GM12892 (cell line): ENCODE measurements at places on chromosomes 16 and 17.

GRCh38 chr17:41617698-41618097, 5.1 kb upstream of the KRT16 start:
- DNase-seq, result no peak

DNA sequence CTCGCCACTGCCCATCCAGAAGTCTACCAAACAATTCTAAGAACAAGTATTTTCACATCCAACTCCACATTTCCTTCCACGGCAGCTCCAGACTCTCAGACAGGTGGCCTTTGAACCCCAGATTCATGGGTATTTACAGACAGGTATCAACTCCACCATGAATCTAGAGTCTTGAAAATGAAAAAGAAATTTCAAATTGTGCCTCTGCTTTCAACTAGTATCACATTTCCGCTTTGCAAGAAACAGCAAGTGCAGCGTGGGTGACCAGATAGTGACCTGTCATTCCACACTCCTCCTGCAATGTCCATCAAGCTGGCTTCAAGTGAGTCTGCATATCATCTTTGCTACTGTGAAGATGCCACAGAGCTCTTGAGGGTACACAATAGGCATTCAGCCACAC, 232.4 kb upstream of the RPL38 start:
- DNase-seq, result no peak

DNA sequence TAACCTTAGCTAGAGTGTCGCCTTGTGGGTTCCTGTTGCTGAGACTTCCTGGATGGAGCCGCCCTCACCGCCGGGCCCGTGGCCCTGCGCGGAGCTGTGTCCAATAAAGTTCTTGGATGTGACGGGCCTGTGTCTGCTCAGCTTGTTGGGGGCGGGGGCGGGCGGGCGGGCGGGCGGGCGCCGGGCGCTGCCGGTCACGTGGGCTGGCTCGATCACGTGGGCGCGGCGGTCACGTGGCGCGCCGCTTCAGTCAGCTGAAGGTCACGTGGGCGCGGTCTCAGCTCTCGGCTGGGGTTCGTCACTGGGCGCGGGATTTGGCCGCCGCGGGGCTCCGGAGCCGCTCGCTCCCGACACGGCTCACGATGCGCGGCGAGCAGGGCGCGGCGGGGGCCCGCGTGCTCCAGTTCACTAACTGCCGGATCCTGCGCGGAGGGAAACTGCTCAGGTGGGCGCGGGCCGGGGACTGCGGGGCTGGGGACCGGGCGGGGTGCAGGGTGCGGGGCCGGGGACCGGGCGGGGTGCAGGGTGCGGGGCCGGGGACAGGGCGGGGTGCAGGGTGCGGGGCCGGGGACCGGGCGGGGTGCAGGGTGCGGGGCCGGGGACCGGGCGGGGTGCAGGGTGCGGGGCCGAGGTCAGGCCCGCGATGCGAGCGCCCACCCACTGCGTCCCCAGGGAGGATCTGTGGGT, at the start of gene AMDHD2:
TSS of gene AMDHD2 (plus strand) at position 275 of the 687 bp plus-strand sequence. CDS start at position 363, 88 bp downstream.
- DNase-seq, result peak; percentile 99

DNA sequence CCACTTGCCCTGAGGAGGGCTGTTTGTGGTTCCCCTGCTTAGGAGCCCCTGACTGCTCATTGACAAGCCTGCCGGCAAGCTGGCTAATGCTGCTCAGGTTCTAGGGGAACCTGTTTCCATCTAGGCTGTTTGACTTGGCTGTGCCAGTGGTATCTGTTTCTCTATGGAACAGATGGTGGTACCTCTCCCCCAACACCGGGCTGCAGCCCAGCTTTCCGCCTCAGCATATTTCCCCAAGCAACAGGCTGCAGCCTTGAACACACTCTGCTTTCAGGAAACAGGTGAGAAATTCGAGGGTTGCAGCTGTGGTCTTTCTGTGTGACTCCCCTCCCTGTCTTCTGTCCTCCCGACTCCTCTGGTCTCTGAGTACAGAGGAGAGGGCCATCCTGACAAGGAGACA, 132.3 kb downstream of the TMEM132E start:
- no peak for DNase-seq

GRCh38 chr17:48237456-48237855, 129.9 kb downstream of the SNX11 start:
- no peak for DNase-seq

- DNase-seq, result no peak
Observed at GRCh38 chr17:48068491-48068961, 20.4 kb downstream of the NFE2L1 start.

DNA sequence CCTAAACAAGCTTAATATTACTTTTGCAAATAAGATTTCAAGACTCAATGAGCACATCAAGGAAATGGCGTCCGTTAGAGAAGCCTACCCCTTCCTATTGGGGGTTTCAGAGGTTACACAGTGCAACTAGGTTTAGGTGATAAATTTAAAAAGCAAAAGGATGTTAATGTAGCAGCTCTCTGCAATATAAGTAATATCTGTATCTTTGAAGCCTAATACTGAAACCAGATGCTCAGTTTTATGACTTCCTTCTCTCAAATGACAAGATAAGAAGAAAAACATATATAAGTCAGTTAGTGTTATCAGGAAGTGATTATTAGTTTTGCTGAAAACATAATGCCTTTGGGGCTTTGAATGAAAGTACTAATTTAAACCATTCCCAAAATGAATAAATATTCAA, 54.3 kb upstream of the MED13 start:
- peak; percentile 20 for DNase-seq

DNA sequence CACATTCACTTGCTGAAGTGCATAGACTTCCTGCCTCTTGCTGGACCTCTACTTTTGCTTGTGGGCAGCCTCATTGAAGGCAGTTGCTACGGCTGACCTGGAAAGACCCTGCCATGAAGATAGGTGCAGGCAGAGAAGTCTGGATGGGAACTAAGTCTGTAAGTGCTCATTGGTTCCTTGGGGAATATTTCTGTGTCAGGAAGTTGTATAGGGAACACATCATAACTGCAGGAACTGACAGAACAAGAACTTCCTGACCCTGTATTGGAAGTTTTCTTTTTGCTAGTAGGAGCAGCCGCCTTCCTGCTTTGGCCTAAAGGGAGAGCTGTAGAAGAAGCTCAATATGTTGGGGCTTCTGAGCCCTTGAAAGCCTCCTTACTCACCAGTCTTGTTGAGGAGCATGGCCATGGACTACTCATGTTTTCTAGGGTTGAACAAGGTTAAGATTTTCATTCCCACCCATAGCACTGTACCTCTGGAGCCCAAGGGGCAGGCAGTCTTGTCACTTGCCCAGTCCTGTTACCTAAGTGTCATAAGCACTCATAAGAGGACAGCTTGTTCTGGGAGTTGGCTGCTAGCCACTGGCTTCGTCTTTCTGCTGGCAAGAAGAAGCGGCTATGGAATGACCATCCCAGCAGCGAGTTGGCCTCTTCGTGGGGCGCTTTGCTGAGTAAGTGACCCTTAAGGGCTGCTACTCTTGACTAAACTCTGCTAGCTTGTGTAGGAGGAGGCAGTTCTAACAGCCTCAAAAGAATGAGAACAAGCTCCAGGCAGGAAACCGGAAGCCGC, 7.2 kb downstream of the UBFD1 start:
- DNase-seq, result no peak

- DNase-seq, result no peak
Observed at GRCh38 chr17:72816406-72816805, 276.1 kb downstream of the SLC39A11 start.
